ENCODE measurements at places on chromosomes 2 and 18.

- peaks cover 7% of the 10 kb centered on the region for H3K4me1 ChIP-seq
- H3K36me3 ChIP-seq: no peaks in the 10 kb centered on the region
- H3K4me3 ChIP-seq: no peak overlapping the region
- no peak overlapping the region for H3K27ac ChIP-seq
- no peaks in the 10 kb centered on the region for H3K27me3 ChIP-seq
- DNase-seq: no peak
These were observed 9.9 kb downstream of the BMP10 start for GRCh38 chr2:68861330-68861729.

DNA sequence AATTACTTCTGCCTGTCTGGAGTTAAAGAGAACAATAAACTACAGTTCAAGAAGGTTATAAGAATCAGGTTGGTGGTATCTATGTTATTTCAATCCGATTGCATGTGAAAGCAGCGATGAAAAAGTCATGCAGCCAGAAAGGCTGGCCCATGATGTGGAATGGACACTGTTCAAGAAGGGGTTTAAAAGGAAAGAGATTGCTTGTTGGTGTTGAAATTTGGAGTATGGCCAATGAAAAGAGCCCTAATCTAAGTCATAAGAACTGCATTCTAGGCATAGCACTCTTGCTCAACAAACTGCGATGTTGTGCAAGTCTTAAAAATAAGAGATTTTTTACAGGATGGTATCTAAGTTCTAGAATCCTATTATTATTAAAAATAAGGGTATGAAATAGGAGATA, 61.3 kb downstream of the EFEMP1 start:
- H3K36me3 ChIP-seq: no peaks in the 10 kb centered on the region

- H3K27me3 ChIP-seq: peaks cover 21% of the 10 kb centered on the region
- no peaks in the 10 kb centered on the region for H3K4me1 ChIP-seq
- H3K36me3 ChIP-seq: no peaks in the 10 kb centered on the region
These were observed 28.3 kb downstream of the WNT10A start for GRCh38 chr2:218908721-218909619.

GRCh38 chr2:219631904-219632759, 4.7 kb downstream of the SLC4A3 start:
- H3K4me3 ChIP-seq: no peak overlapping the region
- H3K27me3 ChIP-seq: no peaks in the 10 kb centered on the region
- H3K27ac ChIP-seq: no peak overlapping the region
- no peak for DNase-seq

- peaks cover 35% of the 10 kb centered on the region for H3K4me1 ChIP-seq
- peaks cover 96% of the 10 kb centered on the region for H3K27me3 ChIP-seq
- DNase-seq: no peak
- no peak overlapping the region for H3K4me3 ChIP-seq
- no peak overlapping the region for H3K27ac ChIP-seq
These were observed 5.9 kb downstream of the SP9 start for GRCh38 chr2:174340400-174341292.

GRCh38 chr2:217449444-217449843, 553.4 kb downstream of the TNS1 start:
- no peak for DNase-seq
- H3K27me3 ChIP-seq: no peaks in the 10 kb centered on the region
- H3K4me1 ChIP-seq: no peaks in the 10 kb centered on the region
- no peak overlapping the region for H3K27ac ChIP-seq
- no peaks in the 10 kb centered on the region for H3K36me3 ChIP-seq

DNA sequence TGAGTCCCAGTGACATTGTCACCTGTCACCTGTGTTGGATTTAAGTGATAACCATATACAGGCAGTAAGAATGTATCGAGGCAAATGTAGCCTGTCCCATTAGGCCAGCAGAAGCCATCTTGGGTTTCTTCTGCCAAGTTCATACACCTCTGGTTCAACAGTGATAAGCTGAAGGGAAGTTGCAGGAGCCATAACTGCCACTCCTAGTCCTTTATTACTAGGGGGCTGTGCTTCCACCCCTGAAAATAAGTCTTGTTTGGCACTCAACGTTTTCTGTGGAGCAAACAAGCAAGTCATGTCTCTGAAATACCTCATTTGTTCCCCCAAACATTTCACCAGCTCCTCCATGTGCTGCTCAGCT, 58.1 kb upstream of the ALPP start:
- no peaks in the 10 kb centered on the region for H3K36me3 ChIP-seq
- H3K4me1 ChIP-seq: peaks cover 11% of the 10 kb centered on the region
- no peak overlapping the region for H3K4me3 ChIP-seq

DNA sequence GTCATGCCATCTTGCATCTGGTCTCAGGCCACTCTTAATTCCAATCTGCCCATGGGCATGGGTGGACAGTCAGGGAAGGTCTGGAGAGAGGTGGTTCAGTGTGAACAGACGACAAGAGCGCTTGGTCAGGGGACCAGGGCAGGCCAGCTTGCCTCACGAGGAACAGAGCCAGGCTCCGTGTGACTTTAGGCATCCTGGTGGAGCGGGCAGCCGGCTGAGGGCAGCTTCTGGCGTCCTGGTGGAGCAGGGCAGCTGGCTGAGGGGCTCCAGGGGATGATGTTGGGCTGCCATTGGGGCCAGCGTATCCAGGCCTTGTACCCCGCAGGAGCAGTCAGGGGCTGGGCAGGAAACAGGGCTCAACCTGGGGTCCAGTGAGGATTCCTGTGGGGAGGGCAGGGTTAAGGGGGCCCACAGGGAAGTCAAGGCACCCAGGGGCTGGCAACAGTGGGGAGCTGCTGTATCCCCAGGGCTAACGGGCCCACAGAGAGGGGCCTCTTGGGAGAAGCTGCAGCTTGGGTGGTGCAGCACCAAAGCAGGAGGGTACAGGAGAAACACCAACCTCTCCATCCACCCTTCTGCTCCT, 197.9 kb upstream of the TWIST2 start:
- no peaks in the 10 kb centered on the region for H3K4me1 ChIP-seq
- H3K27me3 ChIP-seq: no peaks in the 10 kb centered on the region
- DNase-seq: no peak
- no peak overlapping the region for H3K27ac ChIP-seq
- H3K36me3 ChIP-seq: no peaks in the 10 kb centered on the region

GRCh38 chr2:65456886-65457285, 24.5 kb upstream of the SPRED2 start:
- no peaks in the 10 kb centered on the region for H3K36me3 ChIP-seq
- no peak overlapping the region for H3K27ac ChIP-seq
- no peaks in the 10 kb centered on the region for H3K4me1 ChIP-seq
- no peaks in the 10 kb centered on the region for H3K27me3 ChIP-seq
- DNase-seq: no peak
- no peak overlapping the region for H3K4me3 ChIP-seq

GRCh38 chr2:196992466-196992865, 66.0 kb upstream of the PGAP1 start:
- no peak overlapping the region for H3K27ac ChIP-seq
- H3K4me3 ChIP-seq: no peak overlapping the region
- no peaks in the 10 kb centered on the region for H3K27me3 ChIP-seq
- H3K4me1 ChIP-seq: peaks cover 9% of the 10 kb centered on the region

DNA sequence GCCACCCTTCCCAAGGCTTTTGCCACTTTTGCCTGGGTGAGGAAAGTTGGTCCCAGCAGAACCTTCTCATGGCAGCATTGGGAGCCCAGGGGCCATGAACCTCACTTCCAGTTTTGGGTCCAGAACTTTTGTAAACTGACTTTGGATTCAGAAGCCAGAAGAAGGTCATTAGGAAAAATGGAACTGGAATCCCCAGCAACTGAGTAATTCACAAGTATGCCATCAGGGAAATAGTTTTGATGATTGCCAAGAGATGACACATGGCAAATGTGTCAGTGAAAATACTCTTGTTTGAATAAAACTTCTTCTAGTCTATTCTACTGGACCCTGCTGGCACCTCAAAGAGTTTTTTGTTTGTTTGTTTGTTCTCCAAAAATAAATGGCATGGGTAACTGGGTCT, 203.7 kb downstream of the SETBP1 start:
- DNase-seq: no peak
- no peaks in the 10 kb centered on the region for H3K27me3 ChIP-seq
- no peak overlapping the region for H3K27ac ChIP-seq
- H3K4me3 ChIP-seq: no peak overlapping the region

GRCh38 chr2:82511894-82512293, 1947.2 kb downstream of the SUCLG1 start:
- no peak overlapping the region for H3K4me3 ChIP-seq
- no peaks in the 10 kb centered on the region for H3K27me3 ChIP-seq
- no peaks in the 10 kb centered on the region for H3K36me3 ChIP-seq
- H3K4me1 ChIP-seq: no peaks in the 10 kb centered on the region

- H3K36me3 ChIP-seq: no peaks in the 10 kb centered on the region
- H3K4me1 ChIP-seq: no peaks in the 10 kb centered on the region
- no peak overlapping the region for H3K27ac ChIP-seq
- no peak overlapping the region for H3K4me3 ChIP-seq
These were observed 729 bp downstream of the TM4SF20 start for GRCh38 chr2:227378371-227378782.

GRCh38 chr2:107502539-107502938, 324.2 kb upstream of the RGPD4 start:
- no peaks in the 10 kb centered on the region for H3K27me3 ChIP-seq
- no peaks in the 10 kb centered on the region for H3K4me1 ChIP-seq
- no peak overlapping the region for H3K4me3 ChIP-seq
- no peaks in the 10 kb centered on the region for H3K36me3 ChIP-seq

DNA sequence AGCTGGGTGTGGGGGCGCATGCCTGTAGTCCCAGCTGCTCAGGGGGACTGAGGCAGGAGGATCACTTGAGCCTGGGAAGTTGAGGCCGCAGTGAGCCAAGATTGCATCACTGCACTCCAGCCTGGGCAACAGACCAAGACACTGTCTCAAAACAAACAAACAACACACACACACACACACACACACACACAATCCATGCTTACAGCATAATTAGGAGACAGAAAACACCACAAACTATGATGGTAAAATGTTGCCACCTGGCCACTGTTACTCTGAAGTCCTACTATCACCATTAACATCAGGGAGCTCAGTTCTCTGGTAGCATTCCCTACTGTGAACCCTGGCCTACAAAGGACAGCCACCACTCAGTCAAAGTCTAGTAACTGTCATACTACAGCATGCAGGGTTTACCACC, 18.3 kb downstream of the DNPEP start:
- peaks cover 10% of the 10 kb centered on the region for H3K36me3 ChIP-seq
- H3K27ac ChIP-seq: peak overlapping the region; percentile 47
- peaks cover 15% of the 10 kb centered on the region for H3K4me1 ChIP-seq
- peak; percentile 80 for DNase-seq

GRCh38 chr18:25464227-25464626, 112.3 kb upstream of the ZNF521 start:
- no peaks in the 10 kb centered on the region for H3K27me3 ChIP-seq
- no peaks in the 10 kb centered on the region for H3K4me1 ChIP-seq
- no peak overlapping the region for H3K27ac ChIP-seq
- H3K36me3 ChIP-seq: no peaks in the 10 kb centered on the region
- H3K4me3 ChIP-seq: no peak overlapping the region

DNA sequence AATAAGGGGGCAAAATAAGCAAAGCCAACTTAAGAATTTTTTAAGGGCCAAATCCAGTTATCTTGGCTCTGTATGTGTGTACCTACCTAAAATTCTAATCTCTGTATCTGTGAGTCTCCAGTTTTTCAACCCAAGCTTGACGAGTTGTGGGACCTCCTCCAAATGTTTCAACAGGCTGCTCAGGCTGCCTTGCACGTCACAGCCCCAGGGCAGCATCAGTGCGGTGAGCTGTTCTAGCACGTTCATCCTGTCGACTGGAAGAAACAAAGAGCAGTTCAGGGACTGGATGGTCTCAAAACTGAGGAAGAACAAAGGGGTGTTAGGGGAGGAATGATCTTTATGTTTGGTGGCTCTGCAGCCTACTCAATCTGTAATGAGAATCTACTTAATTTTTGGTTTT, 29.4 kb downstream of the NLRC4 start:
- no peaks in the 10 kb centered on the region for H3K4me1 ChIP-seq
- H3K4me3 ChIP-seq: no peak overlapping the region
- H3K36me3 ChIP-seq: no peaks in the 10 kb centered on the region

- H3K36me3 ChIP-seq: no peaks in the 10 kb centered on the region
- H3K27ac ChIP-seq: no peak overlapping the region
- H3K27me3 ChIP-seq: peaks cover 21% of the 10 kb centered on the region
- peak overlapping the region; percentile 15 for H3K4me3 ChIP-seq
These were observed 784 bp downstream of the EDAR start for GRCh38 chr2:108988076-108988795.

DNA sequence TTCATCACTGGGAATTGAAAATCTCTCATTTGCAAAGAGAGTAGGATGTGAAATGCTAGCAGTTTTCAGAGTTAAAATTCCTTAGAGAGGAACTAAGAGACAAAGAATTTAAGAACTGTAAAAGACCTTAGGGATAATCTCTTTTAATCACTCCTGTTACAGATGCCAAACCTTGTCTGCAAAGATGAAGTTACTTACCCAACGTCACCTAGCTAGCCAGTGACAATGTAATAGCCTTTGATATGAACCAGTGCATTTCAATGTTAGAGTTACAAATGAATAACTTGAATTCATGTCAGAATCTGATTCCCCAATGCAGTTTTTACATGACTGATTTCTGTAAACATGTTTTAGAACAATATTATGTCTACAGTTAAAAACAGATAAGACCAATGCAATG, 190.1 kb downstream of the LRP1B start:
- no peaks in the 10 kb centered on the region for H3K27me3 ChIP-seq
- no peak overlapping the region for H3K27ac ChIP-seq
- H3K4me1 ChIP-seq: no peaks in the 10 kb centered on the region
- DNase-seq: no peak

DNA sequence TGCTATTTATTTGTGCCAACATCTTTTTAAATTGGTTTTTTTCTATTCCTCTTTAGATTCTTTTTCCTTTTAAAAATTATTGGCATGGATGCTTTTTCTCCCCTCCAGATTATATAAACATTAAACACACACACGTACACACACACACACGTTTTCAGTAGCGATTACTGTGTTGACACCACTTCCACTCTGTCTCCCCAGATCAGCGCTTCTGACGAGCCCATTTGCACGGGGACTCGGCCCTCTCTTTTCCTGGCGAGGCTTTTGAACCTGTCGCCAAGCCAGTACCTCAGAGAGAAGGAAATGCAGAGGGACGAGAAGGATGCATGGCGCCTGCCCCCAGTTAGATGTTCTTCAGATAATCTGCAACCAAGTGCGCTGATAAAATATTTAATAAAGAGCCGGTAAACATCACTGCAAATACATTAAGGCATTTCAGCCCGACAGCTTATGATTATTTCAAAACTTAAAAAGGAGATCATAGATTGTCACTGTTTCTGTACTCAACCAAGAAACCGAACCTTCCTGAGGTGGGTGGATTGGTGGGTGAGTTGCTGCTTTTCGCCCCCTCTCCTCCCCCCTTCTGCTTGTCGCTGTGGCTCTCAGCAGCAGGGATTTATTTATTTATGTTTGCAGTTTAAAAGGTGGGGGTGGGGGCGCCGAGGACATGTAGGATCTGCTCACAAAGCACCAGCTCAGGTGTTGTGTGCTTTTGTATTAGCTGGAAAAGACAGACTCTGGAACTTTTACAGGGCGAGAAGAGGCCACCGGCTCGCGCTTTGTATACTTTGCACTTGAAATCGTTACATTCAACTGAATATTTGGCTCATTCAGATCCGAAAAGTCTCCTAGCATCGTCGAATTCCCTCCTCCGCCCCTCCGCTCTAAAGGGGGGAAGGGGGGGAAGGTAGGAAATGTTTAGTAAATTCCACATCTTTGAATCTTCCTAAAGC, 787 bp upstream of the TBR1 start:
- no peak for DNase-seq
- peaks cover 62% of the 10 kb centered on the region for H3K27me3 ChIP-seq
- no peaks in the 10 kb centered on the region for H3K36me3 ChIP-seq
- peak overlapping the region; percentile 41 for H3K4me3 ChIP-seq
